ENCODE measurements at places on chromosomes 1 and 21.
A peak's percentile ranks its signal among the peaks of the same experiment; 100 is the strongest.

DNA sequence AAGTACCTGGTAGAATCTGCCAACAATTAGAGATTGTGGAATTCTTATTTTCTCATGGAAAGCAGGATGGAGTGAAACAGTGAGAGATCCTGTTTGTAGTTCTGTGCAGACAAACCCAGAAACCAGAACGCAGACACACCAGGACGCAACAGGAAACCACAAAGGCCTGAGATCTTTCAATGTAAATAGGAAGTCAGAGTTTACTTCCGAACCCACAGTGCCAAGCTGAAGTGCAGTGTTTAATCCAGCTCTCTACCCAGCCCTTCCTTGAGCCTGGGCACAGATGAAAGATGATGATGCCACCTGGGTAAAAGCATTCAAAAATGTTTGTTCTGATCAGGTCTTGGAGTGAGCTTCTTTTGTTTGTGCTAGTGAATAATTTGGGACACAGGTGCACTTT is 244.2 kb upstream of the HOOK1 start:
- DNase-seq, result no peak

GRCh38 chr1:234537236-234537635 is 58.3 kb upstream of the TARBP1 start:
- DNase-seq, result no peak

- DNase-seq, result no peak
Observed at GRCh38 chr1:27519331-27520258, 29.6 kb upstream of the WASF2 start.

GRCh38 chr1:227541796-227542152 is 21.6 kb upstream of the ZNF678 start:
- no peak for DNase-seq

GRCh38 chr1:15426492-15427279 is 11.6 kb upstream of the CTRC start:
- no peak for DNase-seq

DNA sequence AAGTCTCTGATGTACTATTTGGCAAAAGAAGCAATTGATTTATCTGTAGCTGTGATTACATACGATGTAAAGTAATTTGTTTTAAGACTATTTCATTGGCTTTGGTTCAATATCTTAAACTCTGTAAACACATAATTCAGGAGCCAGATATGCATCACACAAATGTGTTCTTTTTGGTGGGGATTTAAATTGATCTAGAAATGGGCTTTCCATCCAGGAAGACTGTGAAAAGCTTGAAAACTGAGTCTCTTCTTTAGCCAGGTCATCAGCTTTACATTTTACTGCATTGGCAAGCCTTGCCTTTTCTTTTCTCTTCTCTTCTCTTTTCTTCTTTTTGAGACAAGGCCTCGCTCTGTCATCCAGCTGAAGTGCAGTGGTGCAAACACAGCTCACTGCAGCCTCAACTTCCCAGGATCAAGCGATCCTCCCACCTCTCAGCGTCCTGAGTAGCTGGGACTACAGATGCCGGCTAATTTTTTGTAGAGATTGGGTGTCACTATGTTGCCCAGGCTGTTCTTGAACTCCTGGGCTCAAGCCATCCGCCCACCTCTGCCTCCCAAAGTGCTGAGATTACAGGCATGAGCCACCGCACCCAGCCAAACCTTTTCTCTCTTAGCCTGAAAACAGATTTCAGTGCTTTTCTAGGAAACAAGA is 1.4 kb downstream of the RCAN3 start:
- DNase-seq, result no peak

DNA sequence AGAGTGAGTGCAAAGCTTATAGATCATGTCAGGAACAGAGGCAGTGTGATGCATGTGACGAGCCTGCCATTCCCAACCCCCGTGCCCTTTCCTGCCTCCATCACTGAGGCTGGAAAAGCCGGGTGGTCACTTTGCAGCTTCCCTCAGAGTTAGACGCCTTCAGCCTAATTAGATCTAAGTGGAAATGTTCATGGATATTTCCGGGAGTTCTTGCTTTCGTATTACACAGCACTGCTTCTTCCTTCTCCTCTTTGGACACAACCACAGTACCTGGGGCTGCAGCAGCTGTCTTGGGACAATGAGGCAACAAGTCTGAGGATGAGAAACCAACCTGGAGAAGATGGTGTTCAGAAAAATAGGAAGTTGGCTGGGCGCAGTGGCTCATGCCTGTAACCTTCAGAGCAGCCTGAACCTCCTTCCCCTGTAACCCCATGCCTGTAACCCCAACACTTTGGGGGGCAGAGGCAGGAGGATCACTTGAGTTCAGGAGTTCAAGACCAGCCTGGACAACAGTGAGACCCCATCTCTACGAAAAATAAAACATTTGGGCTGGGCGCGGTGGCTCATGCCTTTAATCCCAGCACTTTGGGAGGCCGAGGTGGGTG is 24.5 kb downstream of the SERINC2 start:
- DNase-seq, result no peak

DNA sequence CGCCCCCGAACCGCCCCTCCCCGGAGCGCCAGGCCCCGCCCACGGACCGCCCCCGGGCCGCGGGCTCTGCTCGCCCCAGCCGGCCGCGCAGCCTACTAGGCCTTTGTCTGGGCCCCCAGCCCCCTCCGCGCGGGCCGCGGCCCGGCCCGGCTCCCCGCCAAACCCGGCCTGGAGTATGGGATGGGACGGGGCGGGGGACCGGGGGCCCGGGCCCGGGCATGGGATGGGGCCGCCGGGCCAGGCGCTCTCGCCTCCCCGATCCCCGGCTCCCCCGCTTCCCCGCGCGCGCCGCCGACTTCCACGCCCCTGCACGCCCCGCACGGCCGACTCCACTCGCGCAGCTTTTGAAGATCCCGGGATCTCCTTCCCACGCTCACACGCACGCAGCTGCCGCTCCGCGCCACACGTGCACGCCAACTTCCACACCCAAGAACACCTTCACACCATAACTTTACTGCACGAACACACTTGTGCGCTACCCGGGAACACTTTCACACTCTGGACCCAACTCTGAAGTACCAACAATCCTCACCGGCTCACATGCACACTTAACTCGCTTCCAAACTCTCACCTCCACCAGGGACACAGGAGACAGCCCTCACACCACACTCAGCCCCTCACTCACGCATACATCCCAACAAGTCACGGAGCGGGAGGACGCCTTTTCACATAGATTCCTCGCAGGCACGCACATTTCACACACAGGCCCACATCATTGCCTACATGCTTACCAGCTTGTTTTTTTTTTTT is 437 bp upstream of the HSPG2 start:
- DNase-seq, result peak; percentile 81

- DNase-seq, result no peak
Observed at GRCh38 chr1:60376196-60376595, 302.6 kb upstream of the C1orf87 start.

GRCh38 chr1:112722601-112723510 is 7.7 kb upstream of the PPM1J start:
- no peak for DNase-seq

DNA sequence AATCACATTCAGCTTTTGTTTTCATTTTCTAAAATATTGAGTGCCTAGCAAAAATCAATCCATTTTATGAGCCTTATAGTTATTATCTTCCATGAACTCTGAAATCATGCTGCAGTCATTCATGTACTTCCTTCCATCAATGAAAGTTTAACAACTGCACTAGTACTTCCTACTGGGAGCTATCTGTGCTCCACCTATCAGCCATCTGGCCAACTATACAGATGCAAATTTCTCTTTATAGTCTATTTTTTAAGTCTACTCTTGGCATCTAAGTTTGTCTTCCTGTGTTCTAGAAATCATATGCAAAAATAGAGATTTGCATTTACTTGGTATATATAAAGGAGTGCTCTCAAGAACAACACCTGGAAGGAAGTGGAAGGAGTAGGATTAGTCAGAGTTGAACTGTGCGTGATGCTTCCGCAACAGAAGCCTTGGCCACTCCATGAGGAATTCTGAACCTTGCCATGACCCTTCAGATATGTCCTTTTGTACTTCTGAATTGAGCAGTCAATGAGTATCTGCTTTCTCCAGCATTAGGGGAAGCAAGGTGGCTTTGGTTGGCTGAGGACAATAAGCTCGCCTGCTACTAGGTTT is 403.2 kb upstream of the ADAMTS5 start:
- no peak for DNase-seq

DNA sequence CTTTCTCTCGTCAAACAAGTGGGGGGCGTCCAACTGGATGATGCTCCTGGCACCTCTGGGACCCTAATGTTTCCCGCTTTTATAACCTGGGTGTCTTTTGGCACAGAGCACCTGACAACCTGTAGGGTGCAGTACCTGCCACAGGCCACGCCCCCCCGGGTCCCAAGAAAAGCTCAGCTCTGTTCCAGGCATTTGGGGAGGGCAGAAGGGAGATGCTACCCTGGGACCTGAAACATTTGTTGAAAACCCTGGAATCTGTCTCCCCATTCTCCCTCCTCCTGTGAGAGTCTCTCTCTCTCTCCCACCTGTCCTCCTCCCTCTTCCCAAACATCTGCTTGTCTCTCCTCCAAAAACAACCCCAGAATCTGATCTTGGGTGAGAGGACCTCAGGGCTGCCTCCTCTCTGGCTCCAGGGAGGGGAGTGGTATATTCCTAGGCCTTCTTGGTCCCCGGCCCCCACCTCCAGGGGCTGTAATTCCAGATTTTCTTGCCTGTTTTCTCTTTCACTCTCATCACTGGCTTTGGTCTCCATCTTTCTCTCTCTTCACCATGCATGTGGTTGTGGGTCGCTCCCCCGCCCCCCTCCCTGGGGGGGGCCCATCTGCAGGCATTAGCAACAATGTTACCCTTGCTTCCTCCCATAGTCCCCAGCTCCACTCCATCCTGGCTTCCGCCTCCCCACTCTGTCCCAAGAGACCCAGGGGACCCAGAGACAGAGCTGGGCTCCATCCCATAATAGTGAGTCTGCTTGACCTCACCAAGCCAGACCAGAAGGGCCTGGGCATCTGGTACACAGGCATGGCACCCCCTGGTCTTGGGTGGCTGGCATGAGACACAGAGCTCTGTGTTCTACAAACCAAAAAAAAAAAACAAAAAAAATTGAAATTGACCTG is 4.1 kb downstream of the AHDC1 start:
- peak; percentile 28 for DNase-seq

- no peak for DNase-seq
Observed at GRCh38 chr1:64243757-64244080, 40.3 kb downstream of the UBE2U start.

- peak; percentile 67 for DNase-seq
Observed at GRCh38 chr1:45569962-45570581, 13.8 kb upstream of the NASP start.

DNA sequence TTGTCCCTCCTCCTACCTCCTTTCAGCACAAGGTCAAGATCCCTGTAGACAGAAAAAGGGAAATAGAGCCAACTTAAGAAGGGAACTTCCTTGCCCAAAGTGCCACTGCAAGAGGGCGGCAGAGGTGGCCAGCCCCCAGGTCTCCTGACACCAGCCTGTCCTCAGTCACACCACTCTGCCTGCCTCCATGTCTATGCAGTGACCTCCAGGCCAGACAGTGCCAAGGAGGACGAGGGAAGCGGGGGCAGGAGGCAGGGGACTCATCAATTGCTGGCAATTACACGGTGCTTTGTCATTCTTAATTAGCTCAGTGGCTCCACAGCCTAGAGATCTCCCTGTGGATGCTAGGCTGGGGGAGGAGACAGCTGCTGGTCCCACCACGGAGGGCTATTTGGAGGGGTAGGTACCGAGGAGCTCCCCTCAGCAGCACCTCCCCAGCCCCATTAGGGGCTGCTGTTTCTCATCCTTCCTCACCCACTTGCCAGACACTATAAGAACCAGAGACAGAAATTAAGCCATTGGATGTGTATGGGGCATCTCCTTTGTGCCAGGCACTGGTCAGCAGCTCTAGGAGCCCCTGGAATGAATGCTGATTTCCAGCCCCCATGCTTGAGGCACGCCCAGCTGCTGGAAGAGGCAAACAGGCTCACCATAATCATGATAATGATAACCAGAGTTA is 6.1 kb upstream of the LDLRAP1 start:
- DNase-seq, result no peak

DNA sequence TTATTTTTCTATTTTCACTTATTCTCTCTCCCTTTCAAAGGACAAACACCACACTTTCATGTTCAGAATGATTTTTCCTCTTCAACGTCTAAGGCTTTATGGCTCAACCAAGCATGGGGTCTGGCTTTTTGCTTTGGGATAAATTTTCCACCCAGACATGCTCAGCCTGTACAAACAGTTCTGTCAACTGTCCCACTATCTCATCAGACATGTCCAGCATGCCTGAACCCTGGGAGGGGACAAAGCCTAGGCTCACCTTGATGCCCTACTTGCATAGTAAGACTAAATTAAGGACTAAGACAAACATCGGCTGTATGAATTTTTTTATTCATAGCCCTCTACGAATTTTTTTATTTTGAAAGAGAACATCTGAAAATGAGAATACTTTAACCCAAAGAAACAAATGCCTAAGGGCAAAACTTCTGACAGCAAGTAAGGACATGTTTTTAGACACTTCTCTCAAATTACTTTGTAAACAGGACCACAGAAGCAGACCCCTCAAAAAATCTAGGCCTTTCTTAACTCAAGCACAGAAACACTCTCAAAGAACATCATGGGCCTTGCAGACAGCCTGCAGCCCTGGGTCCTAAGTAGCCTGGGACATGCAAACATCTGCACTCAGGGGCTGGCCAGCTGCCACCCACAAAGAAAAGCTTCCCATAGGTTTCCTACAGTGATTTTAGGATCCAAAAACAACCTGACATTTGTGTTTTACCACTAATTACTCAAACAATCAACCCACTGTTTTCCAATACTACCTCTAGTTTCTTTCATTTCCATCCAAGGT is 72.3 kb upstream of the PALMD start:
- DNase-seq, result no peak

GRCh38 chr21:26115899-26116298 is 54.7 kb downstream of the APP start:
- no peak for DNase-seq

- no peak for DNase-seq
Observed at GRCh38 chr1:99565606-99566289, 80.2 kb upstream of the PALMD start.

GRCh38 chr21:36122977-36123376 is 11.9 kb upstream of the CBR3 start:
- no peak for DNase-seq

DNA sequence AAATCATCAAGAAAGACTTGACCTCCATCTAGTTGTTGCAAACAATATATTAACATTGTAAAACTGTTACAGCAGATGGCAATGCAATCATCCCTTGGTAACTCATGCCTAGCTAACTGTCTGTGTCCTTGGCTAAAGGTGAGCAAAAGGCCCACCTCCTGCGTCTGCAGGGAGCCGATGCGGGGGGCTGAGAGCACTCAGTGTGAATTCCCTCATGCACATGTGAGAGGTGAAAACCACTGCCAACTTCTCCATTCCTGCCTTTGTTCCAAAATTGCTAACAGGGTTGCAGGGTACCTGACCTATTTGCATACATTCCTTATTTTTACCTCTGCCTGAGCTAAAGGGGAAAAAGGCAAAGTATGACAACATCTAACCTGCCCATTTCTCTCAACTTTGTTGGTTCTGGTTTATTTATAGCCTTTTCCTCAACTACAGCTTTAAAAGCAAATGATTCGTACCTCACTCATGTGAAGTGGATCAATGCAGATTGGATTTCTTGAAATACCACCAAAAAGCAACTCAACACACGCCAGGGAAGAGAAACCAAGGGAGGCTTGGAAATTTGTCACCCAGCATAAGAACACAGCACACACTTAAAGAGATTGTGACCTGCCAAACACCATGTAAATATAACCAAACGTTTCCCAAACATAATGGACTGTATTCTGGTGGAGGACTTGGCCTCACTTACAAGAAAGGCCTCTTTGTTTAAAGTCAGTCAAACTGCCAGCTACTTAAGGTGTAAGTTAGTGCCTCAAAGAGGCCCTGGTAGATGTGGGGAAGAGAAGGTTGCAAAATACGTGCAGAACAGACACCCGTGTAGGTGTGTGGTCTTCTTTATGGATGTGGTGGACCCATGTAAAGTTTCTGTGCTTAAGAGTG is 651.0 kb downstream of the SMYD3 start:
- DNase-seq, result no peak

GRCh38 chr1:5664081-5664768 is 328.0 kb downstream of the NPHP4 start:
- no peak for DNase-seq

Data from Calu3 (cell line).